ENCODE measurements at places on chromosomes 5 and 9. TPM values are rescaled to one million over a fixed set of nuclear protein-coding genes. Genes with fewer than 3 reads are reported as not detected.

Gene FOXI1
- not detected for total RNA-seq

DNA sequence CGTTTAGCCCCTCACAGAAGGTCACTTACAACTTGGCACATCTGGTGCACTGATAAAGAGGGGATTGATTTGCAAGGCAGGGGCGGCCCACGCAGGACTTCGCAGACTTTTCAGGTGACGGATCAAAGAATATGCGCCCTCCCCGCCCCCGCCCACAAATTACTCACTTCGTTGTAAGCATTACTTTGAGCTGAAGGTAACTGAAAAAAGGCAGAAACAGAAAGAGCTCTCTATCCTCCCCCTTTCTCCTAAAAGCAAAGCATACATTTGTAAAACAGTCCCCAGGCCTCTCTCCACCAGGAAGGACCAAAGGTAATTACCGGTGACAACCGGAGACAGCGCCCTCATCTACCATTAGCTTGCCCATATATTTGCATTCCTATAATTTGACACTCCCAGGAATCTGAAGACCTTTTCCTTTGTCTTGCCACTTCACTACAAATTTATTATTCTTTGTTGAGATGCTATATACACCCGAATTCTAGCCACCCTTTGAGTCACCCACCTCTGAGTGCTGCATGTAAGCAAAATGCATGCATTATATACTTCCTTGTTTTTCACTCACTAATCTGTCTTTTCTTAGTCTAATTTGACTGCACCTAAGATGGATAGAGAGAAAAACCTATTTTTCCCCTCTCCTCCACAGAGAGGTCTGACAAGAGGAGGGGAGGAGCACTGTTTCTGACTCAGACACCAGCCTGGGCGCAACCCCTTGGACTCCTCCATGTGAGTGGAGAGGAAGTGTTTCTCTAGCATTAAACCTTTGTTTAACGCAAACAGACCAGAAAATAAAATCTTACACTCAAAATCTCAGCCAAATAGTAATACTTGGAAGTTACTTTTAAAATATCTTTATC, 74.7 kb upstream of the SPIN1 start:
- DNase-seq: no peak

GRCh38 chr5:160665460-160665859, 186.6 kb downstream of the ATP10B start:
- no peak for DNase-seq

DNA sequence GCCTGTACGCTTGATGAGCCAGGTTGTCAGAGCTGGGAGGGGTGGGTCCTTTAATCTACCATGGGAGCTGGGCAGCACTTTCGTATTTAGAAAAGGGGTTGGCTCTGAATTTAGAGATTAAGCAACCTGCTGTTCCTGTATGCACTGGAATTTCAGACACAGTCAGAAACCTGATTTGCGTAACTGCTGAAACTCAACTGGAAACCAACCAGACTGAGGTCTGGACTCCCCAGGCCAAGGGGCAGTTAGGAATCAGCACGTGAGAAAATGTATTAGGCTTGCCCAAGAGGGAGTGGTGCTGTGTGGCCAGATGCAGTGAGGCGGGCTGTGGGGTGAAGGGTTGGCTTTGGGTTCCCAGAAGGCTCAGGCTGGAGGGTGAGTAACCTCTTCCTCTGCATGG, 235.0 kb downstream of the GOLPH3 start:
- no peak for DNase-seq

Gene SPINK4
- total RNA-seq: not detected

- no peak for DNase-seq
Observed at GRCh38 chr9:98896632-98897031, 47.1 kb upstream of the COL15A1 start.

Gene SPIN1
- 57.4 TPM for total RNA-seq

Gene OMD
- not detected for total RNA-seq

Gene SPINK6
- not detected for total RNA-seq

- no peak for DNase-seq
Observed at GRCh38 chr5:90153031-90153430, 256.5 kb downstream of the CETN3 start.

GRCh38 chr5:42991404-42992087, 48.6 kb downstream of the ANXA2R start:
- no peak for DNase-seq

DNA sequence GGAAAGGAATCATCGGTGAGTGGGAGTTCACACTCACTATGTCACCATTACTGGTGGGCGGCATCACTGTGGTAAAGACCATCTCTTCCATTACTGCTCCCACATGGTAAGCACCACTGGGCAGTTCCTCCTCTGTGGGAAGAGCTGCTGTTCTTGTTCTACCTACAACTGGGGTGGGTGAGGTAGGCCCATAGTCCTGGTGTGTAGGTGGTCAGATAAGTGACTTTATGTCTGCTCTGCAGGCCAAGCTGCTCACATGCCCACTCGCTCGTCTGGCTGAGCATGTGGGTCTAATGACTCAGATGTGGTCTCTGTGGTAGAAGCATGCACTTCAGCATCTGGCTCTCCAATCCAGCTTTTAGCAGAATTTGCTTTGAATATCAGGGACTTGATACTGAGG, 82.9 kb downstream of the TMEM215 start:
- DNase-seq: no peak

DNA sequence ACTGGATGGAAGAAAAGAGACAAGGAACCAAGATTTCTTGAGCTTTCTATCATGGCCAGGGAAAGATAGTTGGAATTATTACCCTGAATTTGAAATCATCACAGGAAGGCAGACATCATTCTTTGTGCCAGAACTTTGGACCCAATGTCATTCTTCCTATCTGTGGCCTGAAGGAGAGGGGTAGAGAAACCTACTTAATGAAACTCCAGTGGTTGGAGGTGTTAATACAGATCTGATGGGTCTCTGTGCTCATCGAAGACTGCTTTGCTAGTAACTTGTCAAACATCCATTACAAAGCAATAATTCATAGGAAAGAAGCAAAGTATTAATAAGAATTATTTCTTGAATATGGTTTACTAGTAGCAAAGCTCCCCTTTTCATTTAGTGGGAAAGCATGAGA, 26.9 kb downstream of the PRLR start:
- DNase-seq: no peak

GRCh38 chr5:4258170-4258569, 662.5 kb downstream of the IRX1 start:
- DNase-seq: no peak

GRCh38 chr5:180467028-180467975, 26.9 kb upstream of the CNOT6 start:
- DNase-seq: peak; percentile 18

DNA sequence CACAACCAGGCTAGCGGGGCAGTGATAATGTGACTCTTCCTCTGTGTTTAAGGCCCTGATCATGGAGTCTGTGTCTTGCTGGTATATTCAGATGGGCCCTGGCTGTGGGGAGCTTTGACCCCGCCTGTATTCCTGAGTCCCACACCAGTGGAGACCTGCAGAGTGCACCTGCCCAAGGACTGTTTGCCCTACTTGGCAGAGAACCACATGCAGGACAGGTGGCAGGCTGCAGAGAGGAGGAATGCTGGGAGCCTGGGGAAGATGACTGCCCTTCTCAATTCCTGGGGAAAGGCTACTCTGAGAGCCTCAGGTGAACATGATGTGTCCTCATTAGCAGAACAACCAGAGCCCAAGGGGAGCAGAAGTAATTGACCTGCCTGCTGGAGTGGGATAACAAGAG, 36.2 kb downstream of the IARS1 start:
- no peak for DNase-seq

Gene ACOT12
- not detected for total RNA-seq

Gene GABRA6
- not detected for total RNA-seq

DNA sequence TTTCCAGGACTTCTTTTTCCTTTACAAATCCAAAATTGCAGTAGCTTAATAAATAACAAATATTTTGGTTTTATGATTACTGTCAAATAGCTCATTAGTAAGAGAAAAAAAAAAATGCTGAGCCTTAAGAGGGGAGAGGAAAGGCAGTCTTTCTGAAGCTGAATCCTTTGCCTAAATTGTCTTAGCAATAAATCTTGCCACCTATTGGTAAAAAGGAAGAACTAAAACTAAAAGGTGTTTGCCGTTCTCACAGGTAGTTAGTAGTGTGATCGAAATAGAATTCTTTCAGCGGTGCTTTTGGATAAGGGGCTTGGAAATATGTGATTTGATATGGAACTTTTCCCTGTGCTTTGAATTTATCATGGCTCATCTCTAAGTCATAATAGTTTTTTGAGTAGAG, 31.2 kb downstream of the PIK3R1 start:
- DNase-seq: no peak

DNA sequence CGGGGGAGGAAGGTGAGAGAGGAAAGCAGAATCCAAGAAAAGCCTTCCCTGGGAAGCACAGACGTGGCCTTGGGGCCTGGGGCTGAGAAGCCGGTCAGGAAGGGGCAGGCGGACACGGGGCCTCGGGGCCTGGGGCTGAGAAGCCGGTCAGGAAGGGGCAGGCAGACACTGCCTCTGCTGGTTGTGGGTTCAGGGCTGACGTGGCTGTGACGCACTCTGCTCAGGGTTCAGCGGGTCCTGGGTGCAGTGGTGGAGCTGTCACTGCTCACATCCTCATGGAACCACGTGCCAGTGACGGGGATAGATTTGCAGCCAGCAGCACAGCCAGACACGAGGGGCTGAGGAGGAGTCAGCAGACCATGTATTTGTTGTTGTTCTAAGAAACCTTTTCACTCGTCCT, 12.8 kb downstream of the PAEP start:
- no peak for DNase-seq

Gene IL17B
- not detected for total RNA-seq

- DNase-seq: no peak
Observed at GRCh38 chr5:8581047-8581446, 712.1 kb downstream of the MTRR start.

Gene TNIP1
- 241 TPM for total RNA-seq

DNA sequence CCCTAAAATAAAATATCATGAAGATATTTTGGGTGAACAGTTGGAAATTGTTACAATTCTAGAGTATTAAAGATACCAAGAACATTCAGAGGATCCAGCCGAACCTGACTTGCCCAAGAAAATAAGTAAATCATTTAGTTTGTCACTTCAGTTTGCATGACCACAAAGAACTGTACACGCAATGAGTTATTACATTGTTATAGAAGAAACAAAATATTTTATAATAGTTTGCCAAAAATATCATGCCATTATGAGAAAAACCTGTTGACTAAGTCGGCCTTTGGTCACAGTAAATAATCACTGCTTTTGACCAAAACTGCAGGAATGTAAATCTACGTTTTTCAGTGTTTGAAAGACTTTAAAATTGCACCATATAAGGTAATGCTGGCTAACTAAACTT, 27.9 kb downstream of the TRIO start:
- DNase-seq: no peak

DNA sequence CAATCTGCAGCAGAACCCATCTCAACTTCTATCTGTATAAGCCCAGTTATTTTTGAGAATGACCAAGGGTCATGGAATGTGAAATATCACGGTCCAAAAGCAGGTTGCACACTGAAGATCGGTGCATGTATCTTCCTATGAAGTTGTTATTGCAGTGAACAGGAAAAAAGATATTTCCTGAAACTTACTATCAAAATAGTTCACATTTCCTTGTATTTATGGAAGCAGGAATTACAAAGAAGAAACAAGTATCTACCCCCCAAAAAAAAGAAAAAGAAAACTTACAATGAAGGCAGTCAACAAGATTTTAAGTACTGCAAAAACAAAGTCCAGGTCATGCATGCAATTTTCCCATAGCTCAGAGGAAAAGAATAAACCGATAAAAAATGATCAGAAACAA, 70.0 kb downstream of the MPDZ start:
- no peak for DNase-seq

DNA sequence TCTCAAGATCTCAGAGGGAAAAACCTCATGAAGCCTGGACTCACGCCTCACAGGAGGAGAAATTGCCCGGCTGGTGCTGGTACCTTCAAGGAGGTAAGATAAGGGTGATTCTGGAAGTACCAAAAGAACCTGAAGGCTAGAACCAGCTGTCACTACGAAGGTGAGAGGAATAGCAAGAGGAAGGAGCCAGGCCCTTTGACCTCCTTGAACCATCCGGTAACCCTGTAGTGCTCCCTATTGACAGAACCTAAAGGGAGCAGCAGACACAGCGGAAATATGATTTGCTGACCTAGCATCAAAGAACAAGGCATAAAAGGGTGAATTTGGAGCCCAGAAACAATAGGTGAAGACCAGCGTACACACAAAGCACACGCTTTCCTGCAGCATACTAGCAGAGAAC, 92.2 kb downstream of the DOCK8 start:
- DNase-seq: no peak

- no peak for DNase-seq
Observed at GRCh38 chr9:126283799-126284465, 42.7 kb upstream of the MVB12B start.

Gene TSTD2
- total RNA-seq: 12.7 TPM

- no peak for DNase-seq
Observed at GRCh38 chr9:120526534-120526933, 53.4 kb downstream of the CDK5RAP2 start.

DNA sequence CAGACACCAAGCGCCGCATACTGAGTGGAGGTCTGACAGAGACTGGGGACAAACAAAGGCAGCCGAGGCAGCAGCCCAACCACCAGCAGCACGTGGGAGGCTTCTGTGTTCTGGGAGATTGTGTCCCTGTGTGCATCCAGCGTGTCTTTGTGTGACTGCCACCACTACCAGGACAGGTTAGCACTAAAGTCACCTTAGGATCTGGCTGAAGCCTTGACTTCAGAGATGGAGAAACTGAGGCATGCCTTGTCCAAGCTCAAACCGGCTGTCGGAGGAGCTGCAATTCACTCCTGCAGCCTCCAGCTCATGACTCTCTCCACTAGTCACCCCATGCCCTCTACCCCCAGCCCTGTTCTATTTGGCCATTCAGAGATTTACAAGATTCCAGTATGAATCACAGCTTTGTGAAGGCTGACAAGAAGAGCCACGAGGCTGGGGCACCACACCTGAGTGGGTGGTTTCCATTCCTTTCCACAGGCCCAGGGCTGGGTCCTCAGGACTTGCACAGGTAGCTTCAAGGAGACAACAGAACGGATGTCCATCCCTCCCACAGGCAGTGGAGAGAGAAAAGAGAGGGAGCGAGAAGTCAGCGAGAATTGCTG, 69.3 kb downstream of the SHB start:
- no peak for DNase-seq

DNA sequence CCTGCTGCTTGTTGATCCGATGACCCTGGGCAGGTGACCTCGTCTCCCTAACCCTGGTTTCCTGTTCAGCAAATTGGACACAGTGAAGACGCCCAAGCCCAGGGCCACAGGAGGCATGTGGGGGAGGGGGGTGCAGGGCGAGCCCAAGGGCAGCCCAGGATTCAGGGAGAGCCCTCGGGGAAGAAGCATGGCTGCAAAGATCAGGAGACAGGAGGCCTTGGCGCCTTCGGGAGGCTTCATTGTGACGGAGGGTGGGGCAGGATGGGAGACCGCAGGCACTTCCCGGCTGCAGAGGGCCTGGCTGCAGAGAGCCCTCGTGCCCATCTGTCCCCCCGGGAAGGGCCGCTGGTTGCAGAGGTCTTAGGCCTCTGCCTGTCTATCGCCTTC, 6.2 kb downstream of the ASS1 start:
- DNase-seq: no peak

GRCh38 chr5:93189707-93190120, 391.3 kb downstream of the NR2F1-AS1 start:
- peak; percentile 99 for DNase-seq

- no peak for DNase-seq
Observed at GRCh38 chr5:179852993-179853547, 5.5 kb downstream of the MRNIP start.

GRCh38 chr9:89470224-89470839, 27.6 kb downstream of the SEMA4D start:
- DNase-seq: no peak

Gene UBE2QL1
- total RNA-seq: not detected

- DNase-seq: peak; percentile 60
Observed at GRCh38 chr5:178542455-178542854, 47.7 kb downstream of the COL23A1 start.

GRCh38 chr5:144422018-144422727, 251.5 kb downstream of the KCTD16 start:
- DNase-seq: no peak

Gene LHX6
- not detected for total RNA-seq
